ENCODE measurements at places on chromosomes 16 and 17. TPM values are rescaled to one million over a fixed set of nuclear protein-coding genes. Genes with fewer than 3 reads are reported as not detected.

- DNase-seq = no peak
Observed at GRCh38 chr16:84768061-84768807, 51.6 kb upstream of the CRISPLD2 start.

DNA sequence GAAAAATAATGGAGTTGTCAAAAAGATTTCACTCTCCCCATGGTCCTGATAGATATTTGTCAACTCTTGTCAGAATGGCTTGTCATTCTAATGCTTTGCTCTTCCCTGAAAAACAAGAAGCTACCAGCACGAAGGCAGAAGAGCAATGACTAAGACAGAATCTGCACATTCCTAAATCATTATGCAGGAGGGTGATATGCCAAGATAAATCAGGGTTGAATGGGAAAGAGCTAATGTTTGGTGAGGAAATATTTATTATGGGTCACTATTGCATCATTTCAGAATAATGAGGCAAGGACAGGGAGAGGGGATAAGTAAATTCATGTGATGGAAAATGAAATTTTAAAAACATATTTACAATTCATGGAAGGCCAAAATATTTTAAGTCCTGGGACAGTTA, 297.5 kb upstream of the XYLT1 start:
- DNase-seq = no peak

DNA sequence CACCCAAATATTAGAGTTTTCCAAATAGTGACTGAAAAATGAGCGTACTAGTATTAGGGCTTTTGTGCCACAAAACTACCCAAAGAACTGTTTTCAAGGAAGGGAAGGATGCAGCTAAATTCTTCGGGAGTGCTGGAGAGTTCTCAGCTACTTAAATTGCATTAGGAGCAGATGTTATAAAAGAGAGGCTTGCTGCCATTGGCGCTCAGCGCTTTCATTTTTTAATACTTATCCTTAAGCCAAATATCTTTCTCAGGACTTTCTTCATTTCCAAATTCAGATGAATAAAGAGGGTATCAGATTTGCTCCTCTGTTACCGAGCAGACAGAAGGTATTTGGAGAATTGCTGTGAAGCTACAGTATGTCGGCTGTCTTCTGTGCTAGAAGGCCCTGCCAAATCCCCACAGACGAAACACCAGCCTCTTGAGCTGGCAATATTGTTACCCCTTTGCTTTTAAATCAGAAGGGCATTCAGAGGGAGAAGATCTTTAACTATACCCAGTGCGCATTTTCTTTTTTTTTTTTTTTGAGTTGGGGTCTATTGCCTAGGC, 47.2 kb upstream of the CLEC18A start:
- DNase-seq = no peak

GRCh38 chr16:75354170-75354569, 79.1 kb downstream of the CFDP1 start:
- DNase-seq = no peak

Gene HSD17B1
- 1.4 TPM for polyA plus RNA-seq

DNA sequence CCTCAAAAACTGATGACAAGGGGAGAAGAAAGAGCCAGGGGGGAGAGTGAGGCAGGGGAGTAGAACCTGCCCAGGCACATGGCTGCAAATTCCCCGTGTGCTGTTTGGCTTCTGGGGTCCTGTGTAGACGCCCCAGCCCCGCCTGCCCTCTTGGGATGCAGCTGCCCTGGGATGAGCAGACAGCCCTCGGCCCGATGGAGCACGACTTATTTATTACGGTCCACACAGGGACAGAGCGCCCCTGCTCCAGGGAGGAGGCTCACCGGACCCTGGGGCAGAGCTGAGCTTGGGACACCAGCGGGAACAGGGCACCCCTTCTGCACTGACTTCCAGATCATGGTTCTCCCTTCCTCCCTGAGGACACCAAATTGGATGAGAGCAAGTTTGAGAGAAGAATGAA, 9.1 kb downstream of the LDHD start:
- no peak for DNase-seq

- DNase-seq = no peak
Observed at GRCh38 chr17:36691606-36692005, 90.2 kb downstream of the MRM1 start.

DNA sequence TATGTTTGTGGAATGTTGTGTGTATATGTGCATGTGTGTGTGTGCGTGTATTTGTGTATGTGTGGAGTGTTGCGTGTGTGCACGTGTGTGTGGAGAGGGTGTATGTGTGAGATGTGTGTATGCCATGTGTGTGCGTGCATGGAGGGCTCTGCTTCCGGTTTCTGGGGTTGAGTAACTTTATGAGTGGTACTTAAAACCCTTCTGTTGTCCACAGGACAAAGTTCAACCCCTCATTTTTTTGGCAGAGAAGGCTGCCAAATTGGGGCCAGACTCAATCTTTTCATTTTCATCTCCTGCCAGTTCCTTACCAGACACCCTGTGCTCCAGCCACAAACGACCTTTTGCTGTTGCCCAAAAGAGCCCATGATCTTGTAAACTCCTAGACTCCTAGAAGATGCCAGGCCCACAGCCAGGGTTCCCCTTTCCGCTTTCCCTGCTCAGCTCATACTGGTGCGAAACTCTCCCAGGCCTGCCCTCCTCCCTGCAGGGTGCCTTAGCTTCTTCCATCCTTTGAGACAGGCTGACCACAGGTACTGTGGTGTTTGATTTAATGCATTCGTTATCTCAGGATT, 100.2 kb downstream of the CMIP start:
- no peak for DNase-seq

DNA sequence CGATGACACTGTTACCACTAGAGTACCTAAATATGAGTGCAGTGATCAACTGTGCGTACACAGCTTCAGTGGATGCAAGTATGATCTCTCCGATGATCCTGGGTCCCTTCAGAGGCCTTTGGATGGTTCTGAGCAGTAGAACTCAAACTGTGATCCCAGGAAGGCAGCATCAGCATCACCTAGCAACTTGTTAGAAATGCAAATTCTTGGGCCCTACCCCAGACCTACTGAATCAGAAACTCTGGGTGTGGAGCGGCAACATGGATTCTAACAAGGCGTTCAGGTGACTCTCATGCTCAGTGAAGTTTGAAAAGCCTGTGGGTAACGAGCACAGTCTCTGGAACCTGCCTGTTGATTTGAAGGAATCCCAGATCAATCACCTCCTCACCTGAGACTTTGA, 25.4 kb downstream of the TOX3 start:
- no peak for DNase-seq

DNA sequence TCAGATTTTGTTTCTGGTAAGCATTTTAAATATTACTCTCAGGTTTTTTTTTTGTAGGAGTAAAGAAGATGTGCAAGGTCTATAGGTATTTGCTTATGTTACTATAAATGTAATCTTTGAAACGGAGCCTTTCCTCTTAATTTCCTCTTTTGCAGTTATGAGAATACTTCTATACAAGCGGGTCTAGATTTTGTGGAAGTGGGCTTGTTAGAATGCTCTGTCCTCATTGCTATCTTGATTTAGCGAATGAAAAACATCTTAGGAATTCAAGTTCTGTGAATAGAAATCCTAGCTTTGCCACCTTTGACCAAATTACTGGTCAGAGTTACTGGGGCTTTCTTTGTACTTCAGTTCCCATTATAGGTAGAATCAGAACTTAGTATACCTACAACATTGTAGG, 80.3 kb downstream of the EFCAB13 start:
- DNase-seq = no peak

Gene LGALS9
- polyA plus RNA-seq = 3.5 TPM

DNA sequence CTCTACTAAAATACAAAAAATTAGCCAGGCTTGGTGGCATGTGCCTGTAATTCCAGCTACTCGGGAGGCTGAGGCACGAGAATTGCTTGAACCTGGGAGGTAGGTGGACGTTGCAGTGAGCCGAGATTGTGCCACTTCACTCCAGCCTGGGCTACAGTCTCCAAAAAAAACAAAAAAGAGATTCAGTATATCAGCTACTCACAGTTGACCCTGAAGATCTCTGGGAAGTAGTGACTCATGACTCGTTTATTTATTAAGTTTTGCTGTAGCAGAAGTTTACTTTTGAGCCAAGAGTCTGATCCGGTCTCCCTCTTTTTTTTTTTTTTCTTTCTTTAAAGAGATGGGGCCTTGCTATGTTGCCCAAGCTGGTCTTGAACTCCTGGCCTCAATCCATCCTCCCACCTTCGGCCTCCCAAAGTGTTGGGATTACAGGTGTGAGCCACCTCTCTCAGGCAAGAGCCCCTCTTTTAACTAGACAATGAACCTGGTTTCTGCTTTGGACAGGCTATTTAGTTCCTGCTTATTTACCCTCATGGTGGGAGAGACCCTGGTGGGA, 4.4 kb downstream of the MVP start:
- peak; percentile 65 for DNase-seq

DNA sequence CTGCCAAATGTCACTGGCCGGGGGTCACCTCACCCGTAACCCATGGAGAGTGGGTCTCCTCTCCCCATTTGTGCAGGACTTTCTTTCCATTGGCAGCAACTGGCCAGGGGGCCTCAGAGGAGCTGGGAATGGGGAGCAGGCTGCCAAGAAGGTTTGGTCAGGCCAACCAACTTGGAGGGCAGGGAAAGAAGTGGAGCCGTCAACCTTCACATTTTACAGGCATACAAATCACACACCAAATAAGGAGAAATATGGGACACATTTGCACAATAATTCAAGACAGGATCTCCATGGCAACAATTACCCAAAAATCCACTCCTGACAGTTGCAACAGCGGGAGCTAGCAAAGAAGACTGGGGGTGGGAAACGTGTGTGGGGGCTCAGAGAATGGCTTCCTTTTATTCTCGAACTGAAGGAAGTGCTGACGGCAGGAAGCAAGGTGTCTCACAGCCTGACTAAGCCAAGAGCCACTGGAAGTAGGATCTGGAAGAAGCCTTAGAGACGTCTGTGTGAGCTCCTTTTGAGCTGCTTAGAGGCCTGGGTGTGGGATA, 20.9 kb downstream of the RPRML start:
- DNase-seq = no peak

DNA sequence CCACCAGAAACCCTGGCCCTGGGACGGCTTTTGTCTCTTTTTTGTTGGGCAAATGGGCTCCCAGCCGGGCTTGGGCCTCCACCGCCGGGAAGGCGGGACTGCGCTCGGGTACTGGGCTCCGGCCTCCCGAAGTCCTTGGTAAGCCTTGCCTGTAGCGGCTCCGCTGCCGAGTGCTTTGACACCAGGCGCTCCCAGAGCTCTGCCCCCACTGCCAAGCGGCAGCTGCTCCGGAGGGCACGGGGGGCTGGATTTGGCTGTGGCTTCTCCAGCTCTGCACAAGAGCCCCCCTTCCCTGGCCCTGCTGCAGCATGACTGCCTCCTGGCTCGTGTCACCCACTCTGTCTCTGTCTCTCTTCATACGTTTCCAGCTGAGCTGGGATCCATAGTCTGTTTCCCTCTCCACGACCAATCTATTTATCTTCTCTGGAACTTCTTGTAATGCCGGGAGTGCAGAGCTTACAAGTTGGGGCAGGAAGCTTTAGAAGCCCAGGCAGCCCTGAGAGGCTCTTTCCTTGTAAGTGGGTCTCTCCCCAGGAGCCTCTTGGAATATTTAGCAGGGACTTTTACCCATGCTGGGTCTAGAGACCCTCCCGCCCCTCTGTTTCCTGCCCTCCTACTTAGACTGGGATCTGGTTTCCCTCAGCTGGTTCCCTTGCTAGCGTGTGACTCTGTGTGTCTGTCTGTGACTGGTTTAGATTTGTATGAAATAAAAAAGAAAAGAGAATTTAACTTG, 246.9 kb upstream of the GSE1 start:
- DNase-seq = no peak

DNA sequence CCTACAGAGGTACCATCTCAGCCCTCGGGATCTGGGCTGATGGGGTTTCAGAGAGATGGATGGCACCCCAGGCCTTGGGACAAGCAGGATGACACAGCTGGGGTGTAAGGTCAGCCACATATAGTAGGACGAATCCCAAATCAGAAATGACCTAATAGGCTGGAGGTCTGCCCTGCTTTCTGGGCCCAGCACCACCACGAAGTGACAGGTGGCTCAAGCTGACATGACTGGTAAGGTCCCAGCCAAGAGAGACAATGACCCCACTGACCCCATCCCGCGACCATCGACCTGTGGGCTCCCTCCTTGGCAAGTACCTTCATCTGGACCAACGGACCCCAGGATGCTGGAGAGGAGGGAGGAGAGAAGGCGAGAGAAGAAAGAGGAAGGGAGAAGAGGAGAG, 15.6 kb downstream of the CAMKK1 start:
- DNase-seq = no peak

Gene ARHGAP44
- polyA plus RNA-seq = 1.3 TPM

Gene PRDM7
- not detected for polyA plus RNA-seq

Gene RAB40B
- 7.2 TPM for polyA plus RNA-seq

DNA sequence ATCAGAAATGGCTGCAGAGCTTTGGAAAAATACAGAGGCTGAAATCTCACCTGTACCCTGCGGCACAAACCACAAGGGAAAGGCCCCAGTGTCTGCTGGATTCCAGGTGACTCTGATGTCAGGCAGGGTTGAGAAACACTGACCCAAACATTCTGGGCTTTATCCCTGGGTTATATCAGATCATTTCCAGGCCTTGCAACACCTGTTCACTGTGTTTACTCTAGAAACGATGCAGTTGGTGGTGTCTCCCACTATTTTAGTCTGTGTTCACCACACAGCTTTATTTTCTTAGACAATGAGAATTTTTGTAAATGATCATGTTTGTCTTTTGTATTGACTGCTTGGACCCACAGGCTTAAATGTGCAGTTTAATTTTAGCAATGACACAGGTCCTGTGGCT, 151.5 kb upstream of the SDK2 start:
- DNase-seq = no peak

GRCh38 chr16:48123104-48123788, 32.5 kb downstream of the ABCC12 start:
- peak; percentile 96 for DNase-seq

DNA sequence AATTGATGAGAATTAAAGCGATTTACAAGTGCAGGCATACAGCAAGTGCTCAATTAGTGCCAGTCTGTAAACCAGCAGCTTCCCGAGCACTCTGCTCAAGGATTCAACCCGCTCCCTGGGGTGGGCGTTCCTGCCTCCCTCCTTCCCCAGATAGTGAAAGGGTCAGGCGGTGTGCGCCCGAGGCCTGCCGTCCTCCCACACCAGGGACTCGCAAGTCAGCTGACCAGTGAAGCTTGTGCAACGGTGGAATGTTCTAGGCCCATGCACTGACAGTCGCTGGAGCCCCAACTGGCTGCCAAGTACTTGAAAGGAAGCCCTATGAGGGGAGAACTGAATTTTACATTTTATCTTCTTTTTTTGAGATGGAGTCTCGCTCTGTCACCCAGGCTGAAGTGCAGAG, 53.5 kb upstream of the PABPN1L start:
- DNase-seq = no peak

- no peak for DNase-seq
Observed at GRCh38 chr17:49582789-49583188, 7.1 kb downstream of the NXPH3 start.

- DNase-seq = no peak
Observed at GRCh38 chr16:30785126-30786106, 1.6 kb downstream of the ZNF629 start.

DNA sequence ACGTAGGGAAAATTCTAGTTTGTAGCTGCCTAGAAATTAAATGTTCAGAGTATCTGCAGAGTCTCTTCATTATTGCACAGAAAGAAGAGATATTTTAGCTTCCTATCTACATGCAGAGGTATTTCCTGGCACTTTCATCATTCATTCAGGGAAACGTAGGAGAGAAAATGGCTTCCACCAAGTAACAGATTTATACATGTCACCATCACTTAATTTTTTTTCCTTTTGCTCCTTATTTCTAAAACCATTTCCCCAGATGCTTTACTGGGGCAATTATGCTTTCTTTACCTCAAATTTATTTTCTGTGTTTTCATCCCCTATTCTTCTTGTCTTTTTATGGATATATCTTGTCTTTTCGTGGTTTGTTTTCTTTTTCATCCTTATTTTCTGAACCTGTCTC, 18.5 kb downstream of the ATP6V0A1 start:
- DNase-seq = no peak

GRCh38 chr17:71440513-71440912, 680.3 kb upstream of the SOX9 start:
- DNase-seq = no peak

GRCh38 chr17:35119370-35120165, at the start of gene RAD51D:
Gene RAD51D, minus strand, starts transcription at chr17:35119860. Its CDS starts 247 bp downstream, at chr17:35119613.
- DNase-seq = peak; percentile 15
